ENCODE measurements at places on chromosomes 13 and 19.

- DNase-seq, result peak; percentile 32
Measured at GRCh38 chr13:43229506-43229905, 206.1 kb downstream of the DNAJC15 start.

DNA sequence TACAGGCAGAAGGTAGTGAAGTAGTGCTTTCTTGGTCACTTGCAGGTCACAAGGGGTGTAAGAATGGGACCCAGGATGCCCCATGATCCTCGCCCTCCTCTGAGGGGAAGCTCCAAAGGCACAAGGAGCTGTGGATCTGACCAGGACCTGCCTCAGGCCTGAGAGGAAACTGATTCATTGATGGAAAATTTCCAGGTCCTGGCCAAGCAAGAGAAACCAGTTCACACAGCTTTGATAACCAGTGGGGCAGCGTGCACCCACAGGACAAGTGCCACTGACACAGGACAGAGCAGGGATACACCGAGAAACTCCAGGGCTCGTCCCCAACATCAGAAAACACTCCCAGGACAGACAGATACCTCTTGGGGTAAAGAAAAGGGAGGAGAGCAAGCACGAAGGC, 177.1 kb downstream of the RBM26 start:
- no peak for DNase-seq

DNA sequence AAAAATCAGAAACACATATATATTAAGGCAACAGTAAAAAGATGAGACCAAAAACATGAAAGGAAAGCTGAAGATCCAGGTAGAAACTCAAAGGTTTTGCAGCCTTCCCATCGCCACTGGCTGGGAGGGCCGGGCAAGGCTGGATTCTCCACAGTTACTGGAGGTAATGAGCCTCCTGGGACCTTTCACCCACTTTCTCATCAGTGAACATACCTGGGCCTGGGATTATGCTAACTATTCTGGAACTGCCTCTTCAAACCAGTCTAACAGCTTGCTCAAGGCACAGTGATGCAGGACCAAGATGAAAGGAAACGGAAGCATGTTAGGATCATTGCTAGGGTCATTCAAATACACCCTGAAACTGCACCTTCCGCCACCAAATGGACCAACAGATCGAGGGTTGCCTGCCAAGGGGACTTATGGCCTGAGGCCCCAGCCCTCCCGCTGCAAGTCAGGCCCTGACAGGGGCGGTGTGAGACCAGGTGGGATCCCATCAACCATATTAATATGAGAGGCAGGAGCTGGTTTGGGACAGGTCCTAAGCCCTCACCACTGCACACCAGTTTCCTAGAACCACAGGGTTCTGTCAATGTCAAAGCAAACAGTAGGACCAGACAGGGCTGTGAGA, 28.4 kb upstream of the ATP12A start:
- no peak for DNase-seq

DNA sequence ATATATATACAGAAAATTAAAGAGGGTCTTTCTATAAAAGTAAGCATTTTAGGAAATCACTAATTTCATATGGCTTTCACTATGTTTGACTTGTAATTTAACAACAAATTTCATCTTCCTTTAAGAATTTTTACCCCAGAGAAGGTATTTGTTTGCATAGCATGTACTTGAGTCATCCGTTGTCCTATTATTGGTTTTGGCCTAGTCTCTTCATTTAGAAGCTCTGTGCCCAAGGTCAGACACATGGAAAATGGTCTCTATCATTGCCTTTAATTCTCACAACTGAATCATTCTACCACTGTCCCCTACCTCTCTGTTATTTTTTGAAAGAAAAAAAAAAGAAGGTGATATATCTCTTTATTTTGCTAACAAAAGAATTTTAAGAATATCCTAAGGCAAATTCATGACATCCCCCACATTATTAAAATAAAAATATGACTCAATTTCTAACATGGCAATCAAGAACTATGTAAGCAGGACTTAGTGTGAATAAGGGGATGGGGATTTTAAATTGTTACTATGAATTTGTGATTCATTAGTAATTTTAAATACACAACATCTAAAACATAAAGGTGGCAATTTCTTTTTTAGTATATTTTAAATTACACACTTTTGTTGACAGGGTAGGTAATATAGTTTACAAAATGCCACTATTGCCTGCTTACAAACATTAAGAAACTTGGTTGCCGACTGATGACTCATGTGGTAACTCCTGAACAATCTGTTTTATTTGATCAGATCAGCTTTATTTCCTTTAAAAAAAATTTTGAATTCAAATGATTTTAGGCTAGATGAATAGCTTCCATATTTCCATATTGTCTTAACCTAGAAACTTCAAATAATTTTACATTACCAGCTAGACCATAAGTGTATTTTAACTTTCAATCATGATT, 13.9 kb downstream of the SLITRK5 start:
- DNase-seq, result no peak

GRCh38 chr13:44197791-44198770, 175.5 kb upstream of the SERP2 start:
- no peak for DNase-seq

DNA sequence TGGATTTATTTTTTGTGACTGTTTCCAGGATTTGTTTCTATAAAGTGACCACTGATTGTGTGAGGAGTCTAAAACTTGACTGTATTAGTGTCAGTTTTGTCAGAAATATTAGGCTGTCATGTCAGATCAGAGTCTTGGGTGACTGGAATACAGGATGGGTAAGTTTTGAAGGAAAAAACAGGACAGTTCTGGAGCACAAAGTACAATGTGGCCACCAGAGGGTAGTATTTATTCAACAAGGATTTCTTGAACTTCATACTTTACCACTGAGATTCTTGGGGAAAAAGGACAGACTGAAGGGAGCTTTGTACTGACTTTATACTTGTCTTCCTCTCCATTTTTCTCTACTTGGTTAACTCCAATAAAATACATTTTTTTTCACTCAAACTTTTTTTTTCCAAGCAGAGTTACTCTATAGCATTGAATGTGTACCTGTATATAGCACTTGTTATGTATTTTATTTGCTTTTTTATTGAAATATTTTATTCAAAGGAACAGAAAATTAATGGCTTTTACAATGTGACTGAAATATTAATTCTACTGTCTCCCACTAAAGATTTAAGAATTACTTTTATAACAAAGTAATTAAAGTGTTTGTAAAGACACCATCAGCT, 51.1 kb downstream of the LMO7 start:
- DNase-seq, result peak; percentile 16
